Tongue (tissue), 3 donors: ENCODE measurements at places on chromosomes 4 and X. TPM values are rescaled to one million over a fixed set of nuclear protein-coding genes. Genes with fewer than 3 reads are reported as not detected.
A peak's percentile ranks its signal among the peaks of the same experiment; 100 is the strongest.

TRPC5OS gene
- 0.21 TPM for total RNA-seq

ZCCHC18 gene
- 1.2 TPM for total RNA-seq

EXOC1L gene
- total RNA-seq, result not detected

DNA sequence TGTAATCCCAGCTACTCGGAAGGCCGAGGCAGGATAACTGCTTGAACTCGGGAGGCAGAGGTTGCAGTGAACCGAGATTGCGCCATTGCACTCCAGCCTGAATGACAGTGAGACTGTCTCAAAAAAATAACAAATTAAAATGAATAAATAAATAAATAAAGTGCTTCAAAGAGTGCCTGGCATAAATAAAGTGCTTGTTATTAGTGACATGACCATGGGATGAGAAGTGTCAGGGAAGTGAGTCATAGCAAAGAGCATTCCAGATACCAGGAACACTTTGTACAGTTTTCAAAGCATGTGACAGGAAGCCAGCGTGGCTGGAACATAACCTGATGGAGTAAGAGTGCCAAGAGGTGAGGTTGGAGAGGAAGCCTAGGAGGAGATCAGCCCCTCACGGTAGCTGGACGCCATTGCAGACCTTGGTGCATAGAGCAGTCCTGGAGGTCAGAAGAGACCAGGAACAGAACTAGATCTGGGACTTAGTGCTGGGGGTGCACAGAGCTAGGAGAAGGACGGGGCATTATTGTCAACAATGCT, 6.0 kb upstream of the WDR13 start:
- DNase-seq, result no peak

- peak; percentile 1 for DNase-seq
Measured at GRCh38 chrX:12372111-12372510, 233.8 kb downstream of the FRMPD4 start.
